ENCODE measurements at places on chromosomes 2 and 18.

- DNase-seq: no peak
These were observed 303.6 kb upstream of the ID2 start for GRCh38 chr2:8378016-8378810.

- DNase-seq: no peak
These were observed 80.9 kb downstream of the ICA1L start for GRCh38 chr2:202790676-202791075.

- DNase-seq: no peak
These were observed 20.0 kb downstream of the PASK start for GRCh38 chr2:241129086-241129871.

GRCh38 chr2:177665328-177665727 lies 272.8 kb downstream of the AGPS start:
- no peak for DNase-seq

DNA sequence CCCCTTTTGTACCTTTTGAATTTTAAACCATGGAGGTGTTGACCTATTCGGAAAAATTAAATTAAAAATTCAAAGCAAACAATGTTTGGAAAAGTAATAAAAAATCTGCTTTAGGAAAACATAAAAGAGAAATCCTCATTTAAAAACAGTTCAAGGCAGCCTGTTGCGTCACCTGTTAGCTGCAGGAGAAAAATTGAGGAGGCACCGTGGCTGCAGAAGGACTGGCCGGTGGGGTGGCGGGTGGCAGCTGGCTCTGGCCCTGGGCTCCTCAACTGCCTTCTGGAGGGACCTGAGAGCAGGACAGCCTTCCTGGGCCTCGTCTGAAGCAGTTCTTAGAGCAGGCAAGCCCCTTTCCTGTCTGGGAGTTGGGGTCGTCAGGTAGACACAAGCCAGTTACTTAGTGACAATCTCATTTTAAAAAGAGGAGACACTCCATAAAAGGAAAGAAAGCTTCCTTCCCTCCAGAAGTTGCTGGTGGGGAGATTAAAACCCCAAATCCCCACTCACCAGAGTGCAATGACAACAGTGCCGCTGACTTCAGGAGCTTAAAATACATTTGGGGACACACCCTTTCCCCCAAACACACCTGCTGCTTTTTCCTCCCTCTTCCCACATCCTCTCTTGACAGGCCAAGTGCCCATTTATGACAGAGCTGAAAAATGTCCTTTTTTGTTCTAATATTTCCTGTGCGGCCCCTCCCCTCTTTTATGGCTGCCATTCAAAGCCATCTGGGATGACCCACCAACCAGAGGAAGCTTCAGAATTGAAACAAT lies 9.7 kb downstream of the ZBTB7C start:
- no peak for DNase-seq

- DNase-seq: peak; percentile 92
These were observed 73.8 kb downstream of the EIPR1 start for GRCh38 chr2:3303583-3304406.

- no peak for DNase-seq
These were observed 249.3 kb upstream of the AGAP1 start for GRCh38 chr2:235244255-235245220.

DNA sequence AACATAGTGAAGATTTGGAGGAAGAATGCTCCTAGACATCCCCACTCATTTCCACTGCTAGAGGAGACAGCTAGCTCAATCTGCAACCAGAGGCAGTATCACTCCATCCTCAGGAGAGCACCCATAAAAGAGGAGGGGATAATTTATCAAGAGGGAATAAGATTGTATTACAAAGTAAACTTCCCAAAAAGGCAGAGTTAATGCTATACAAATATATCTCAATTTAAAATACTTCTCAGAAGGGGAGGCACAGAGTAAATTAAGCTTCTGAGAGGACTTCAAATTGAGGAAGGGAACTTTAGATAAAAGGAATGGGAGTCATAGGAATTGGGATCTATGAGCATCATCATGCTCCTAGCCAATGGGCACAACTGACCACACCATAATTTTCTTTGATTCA lies 29.1 kb downstream of the EXOC6B start:
- no peak for DNase-seq

Data from GM13976 (cell line).